ENCODE measurements at places on chromosomes 1 and 21.

- no peak for DNase-seq
These were observed 43.0 kb downstream of the ACOT7 start for GRCh38 chr1:6350416-6351088.

DNA sequence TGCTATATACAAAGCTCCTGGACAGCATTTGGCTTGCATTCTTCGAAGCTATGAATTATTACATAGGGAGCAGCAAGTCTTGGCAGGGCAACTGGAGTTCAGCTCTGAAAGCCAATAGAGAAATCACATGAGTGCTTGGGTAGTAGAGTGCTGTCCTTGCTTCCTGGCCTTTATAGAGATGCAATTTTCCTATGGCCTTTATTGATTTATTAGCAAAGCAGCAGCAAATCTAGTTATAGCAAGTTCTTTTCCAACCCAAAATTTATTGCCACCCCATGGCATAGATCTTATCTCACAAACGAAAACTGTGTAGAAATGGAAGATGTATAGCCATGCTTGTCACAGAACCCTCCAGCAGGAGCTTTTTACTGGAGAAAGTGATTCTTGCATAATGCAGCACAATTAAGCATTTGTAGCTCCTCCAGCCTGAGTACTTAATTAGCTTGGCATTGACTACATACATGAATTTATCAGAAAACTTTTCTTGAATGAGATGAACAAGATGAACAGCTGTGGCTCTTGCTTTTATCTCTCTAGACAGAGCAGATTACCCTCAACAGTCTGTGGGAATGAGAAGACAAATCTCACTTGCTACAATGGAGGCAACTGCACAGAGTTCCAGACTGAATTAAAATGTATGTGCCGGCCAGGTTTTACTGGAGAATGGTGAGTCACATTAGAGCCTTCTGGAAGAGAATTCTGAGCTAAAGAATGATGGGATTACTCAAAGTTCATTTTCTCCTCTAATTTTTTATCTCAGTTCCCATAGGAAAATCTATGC is 170.1 kb downstream of the CRB1 start:
- DNase-seq: no peak

- no peak for DNase-seq
These were observed 21.9 kb downstream of the SH2D2A start for GRCh38 chr1:156794506-156795373.

- no peak for DNase-seq
These were observed 37.6 kb upstream of the GORAB start for GRCh38 chr1:170494369-170494768.

- no peak for DNase-seq
These were observed 105.2 kb downstream of the LAMC2 start for GRCh38 chr1:183291216-183291762.

DNA sequence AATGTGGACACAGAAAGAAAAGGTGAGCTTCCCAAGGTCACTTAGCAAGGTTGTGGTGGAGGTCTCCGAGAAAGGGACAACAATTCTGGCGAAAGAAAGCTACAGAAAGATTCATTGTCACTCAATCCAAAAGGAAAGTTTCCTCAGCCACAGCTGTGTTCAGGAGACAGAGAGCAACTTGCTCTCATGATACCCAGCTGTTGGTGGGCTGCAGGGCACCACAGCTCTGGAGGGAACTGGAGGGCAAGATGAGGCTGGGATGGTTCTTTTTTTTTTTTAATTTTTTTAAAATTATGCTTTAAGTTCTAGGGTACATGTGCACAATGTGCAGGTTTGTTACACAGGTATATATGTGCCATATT is 50.7 kb upstream of the VTCN1 start:
- DNase-seq: no peak

GRCh38 chr1:9825093-9826074 is 1.6 kb upstream of the CLSTN1 start:
- no peak for DNase-seq

DNA sequence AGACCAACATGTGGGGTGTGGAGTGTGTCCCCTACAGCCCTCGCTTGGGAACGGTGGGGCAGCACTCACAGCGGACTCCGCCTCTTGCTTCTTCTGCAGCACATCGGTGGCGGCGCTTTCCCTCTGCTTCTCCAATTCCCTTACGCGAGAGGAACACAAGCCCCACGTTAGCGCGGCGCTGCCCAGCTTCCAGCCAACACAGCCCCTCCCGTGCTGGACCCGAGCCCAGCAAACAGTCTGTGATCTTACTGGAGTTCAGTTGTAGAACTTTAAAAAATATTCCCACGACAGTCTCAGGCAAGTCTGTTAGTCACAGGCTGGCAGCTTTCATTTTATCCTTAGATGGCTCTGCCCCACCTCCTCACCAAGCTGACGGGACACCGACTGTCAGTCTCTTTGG is 13.6 kb downstream of the THAP3 start:
- DNase-seq: no peak

DNA sequence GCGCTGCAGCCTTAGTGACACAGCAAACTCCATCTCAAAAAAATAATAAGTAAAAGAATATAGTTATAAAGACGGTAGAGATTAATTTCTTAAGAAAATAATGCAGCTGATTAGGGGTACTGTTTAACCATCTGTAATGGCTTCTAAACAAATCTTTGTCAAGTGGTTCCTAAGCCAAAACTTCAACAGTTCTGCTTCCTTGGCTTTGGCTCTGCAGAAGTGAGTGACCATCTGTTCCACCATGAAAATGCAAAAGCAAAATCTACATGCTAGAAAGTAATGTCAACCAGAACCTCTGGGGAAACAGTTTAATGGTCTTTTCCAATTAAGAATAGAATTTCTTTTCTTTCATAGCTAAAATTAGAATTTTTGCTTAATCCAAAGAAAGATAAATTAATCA is 8.3 kb upstream of the SH2D5 start:
- DNase-seq: no peak

- DNase-seq: no peak
These were observed 24.3 kb downstream of the TSPAN2 start for GRCh38 chr1:115065021-115065420.

GRCh38 chr1:61079898-61080336 is 2.4 kb upstream of the NFIA start:
- no peak for DNase-seq

DNA sequence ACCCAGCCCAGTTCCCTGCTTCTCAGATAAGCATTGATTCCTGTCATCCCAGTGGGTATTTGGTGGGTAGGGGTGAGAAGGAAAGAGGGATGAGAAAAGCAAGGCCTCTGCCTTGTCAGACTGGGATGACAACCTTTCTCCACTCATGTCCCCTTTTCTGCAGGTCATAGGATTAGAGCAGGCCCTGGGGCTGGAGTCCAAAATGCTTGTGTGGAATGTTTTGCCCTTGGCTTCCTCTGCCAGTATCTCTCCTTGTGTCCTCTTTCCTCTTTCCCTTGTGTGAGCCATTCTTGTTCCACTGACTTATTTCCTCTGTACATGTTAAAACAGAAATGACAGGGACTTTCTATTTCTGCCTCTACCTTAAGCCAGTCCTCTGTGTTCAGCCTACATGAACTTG is 4.1 kb downstream of the ATP2B4 start:
- DNase-seq: no peak

- no peak for DNase-seq
These were observed 84.7 kb upstream of the ETS2 start for GRCh38 chr21:38721055-38721454.

GRCh38 chr21:36377391-36377842 is 7.8 kb upstream of the CHAF1B start:
- DNase-seq: no peak

- no peak for DNase-seq
These were observed 2.5 kb downstream of the SMIM1 start for GRCh38 chr1:3774946-3775489.

GRCh38 chr1:156844638-156845037 is 14.3 kb downstream of the INSRR start:
- DNase-seq: no peak
